ENCODE measurements at places on chromosomes 6 and 20.

DNA sequence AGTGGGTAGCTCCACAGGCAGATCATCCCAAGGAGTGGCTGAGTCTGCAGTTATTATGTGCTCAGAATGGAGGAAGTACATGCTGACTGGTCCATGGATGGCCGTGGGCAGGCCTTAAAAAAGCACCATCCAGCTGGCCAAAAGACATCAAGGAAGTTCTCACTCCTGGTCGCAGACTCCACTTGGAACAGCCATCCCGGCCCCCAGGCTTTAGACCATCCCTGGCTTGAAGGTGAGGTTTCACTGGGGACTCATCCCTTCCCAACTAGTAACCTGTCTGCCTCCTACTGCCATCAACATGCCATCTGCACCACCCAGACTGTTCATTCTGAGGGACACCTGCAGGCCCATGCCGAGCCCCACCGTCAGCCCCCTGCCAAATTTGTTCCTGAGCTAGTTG lies 36.1 kb upstream of the OPRM1 start:
- no peak for DNase-seq

DNA sequence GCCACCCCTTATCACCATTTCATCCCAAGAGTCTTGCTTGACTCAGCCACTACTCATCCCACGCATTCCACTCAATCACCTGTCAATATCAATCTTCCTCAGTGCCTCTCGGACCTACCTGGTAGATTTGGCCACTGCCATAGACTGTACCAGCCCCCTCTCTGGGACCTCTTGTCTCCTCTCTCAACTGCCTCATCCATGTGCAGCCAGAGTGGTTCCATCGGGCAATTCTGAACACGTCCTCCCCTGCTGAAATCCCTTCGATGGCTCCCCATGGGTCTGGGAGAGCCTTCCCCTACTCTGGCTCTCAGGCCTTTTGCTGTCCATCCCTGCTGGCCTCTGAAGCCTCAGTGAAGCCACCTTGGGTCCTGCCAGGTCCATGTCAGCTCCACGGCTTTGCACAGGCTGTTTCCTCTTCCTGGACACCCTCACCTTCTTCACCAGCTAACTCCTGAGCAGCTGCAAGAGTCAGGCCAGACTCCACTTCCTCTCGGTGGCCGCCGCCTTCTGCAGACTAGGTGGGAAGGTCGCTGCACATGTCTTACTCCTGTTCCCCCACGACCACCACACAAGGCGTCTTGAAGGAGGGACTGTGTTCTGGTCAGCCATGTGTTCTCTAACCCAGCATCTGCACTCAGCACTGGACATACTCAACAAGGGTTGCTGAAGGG lies 120.4 kb downstream of the TOX2 start:
- DNase-seq = peak; percentile 68

GRCh38 chr6:14442242-14442641 lies 324.7 kb downstream of the CD83 start:
- DNase-seq = no peak

- no peak for DNase-seq
Observed at GRCh38 chr6:9225441-9225871, 790.1 kb upstream of the SLC35B3 start.

DNA sequence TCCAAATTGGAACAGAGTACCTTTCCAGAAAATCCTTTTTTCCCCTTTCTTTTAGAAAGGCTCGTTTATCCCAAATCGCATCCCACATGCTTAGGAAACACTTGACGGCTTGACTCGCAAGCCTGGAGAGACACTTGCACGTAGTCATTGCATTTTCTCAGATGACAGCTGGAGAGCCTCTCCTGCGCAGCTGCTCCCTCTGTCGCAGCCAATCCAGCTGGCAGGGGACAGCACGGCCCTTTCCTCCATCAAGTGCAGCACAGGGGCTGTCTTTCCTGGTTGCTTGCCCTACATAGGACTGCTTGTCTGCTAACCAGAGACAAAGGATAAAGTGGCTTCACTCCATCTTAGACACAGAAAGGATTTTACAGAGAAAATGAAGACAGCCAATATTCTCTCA lies 77.6 kb upstream of the RGS17 start:
- no peak for DNase-seq

GRCh38 chr6:1872649-1873131 lies 263.0 kb downstream of the FOXC1 start:
- no peak for DNase-seq

GRCh38 chr20:48803176-48804053 lies 24.4 kb downstream of the PREX1 start:
- DNase-seq = no peak

DNA sequence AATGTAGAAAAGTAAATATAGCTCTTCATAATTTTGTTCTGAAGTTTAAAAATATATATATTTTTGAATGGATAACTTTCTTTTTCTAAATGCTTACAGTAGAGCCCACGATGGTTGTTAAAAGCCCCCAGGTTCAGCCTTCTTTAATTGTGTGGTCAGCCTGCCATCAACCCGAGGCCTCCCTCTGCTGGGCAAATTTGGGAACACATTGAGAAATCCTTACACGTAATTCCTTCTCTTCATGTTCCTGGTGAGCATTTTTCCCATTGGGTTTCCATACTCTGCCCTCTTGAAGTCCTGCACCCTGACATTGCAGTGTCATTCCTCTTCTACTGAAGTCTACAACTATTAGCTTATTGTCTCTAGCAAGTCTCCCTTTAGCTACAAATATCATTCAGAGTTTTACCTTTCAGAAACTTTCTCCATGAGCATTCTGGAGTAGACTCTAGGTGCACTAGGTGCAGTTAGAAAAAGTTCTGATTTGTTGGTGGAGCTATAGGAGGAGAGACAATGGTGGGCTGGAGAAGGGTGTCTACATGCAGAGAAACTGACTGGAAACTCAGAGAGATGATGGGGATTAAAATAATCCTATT lies 40.6 kb downstream of the TRIM38 start:
- no peak for DNase-seq

DNA sequence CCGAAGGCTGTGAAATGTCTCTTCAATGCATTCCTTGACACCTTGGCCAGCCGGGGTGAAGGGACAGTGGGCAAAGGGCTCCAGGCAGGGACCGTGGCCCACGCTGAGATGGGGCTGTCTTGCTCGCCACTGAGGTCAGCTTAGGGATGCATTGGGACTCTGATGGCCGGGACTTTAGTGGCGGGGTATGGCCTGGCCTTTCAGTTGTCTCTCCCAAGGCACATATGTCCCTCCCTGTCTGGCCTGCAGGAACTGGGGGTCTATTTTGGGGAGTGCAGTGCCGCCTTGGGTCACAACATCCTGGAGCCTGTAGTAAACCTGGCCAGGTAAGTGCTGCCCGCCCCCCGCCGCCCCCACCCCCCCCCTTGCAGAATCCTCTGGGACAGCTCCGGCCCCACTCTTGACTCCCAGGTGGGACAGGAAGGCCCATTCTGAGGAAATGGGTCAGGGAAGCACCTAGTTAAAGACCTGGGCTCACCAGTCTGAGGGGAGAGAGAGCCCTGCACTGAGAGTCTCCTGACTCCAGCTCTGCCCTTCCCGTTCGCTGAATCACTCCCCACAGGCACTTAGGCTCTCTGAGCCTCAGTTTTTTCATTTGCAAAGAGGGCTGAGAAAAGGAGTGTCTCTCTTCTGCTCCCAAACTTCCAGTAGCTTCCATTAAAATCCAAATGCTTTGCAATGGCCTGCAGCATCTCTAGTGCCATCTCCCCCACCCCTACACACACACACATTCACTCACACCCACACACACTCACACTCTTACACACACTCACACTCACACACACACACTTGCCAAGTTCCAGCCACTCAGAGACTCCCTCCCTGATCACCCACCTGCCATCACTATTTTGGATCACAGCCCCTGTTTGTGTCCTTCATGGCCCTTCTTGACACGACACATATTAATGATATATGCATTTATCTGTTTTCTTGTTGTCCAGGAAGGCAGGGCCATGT lies 33.1 kb downstream of the RAB44 start:
- DNase-seq = no peak

GRCh38 chr6:168428052-168428826 lies 12.7 kb upstream of the SMOC2 start:
- no peak for DNase-seq

- no peak for DNase-seq
Observed at GRCh38 chr6:45741437-45742171, 274.1 kb downstream of the CLIC5 start.

GRCh38 chr6:157779705-157780604 lies 43.1 kb upstream of the SNX9 start:
- no peak for DNase-seq

DNA sequence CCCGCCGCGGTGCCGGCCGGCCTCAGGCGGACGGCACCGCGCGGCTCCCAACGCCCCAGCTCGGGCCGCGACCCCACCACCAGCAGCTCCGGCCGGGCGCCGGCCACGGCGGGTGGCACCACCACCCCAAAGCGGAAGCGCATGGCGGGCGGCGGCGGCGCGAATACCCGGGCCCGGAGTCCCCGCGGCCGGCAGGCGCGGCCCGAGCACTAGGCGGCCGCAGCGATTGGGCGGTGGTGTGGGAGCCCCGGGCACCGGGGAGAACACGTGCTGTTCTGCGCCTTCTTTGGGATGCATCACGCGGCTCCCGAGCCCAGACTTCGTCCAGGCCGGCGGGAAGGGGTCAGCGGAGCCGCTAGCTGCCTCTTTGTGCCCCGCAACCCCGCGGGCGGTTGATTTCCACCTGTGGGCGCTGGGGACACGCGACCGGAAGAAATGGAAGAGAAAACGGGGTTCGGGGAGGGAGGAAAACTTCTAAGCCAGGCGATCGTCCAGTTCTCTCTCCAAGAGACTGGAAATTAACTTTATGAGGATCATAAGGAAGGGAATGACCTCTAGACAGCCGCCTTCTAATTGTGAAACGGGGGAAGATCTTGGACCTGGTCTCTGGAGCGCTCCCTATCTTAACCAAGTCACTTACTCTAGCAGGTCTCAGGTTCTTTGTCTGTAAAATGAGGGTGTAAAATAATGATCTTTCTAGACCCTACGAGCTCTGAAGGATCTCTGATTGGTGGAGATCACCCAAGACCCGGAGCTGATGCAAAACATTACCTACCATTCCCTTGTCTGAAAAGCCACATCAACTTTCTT lies at the start of gene EPM2A:
Gene EPM2A, minus strand, starts transcription at position 165 of the 810 bp plus-strand sequence. Its CDS starts 22 bp downstream, at position 143.
- DNase-seq = peak; percentile 81

- no peak for DNase-seq
Observed at GRCh38 chr20:25036331-25036936, 21.5 kb downstream of the ACSS1 start.

DNA sequence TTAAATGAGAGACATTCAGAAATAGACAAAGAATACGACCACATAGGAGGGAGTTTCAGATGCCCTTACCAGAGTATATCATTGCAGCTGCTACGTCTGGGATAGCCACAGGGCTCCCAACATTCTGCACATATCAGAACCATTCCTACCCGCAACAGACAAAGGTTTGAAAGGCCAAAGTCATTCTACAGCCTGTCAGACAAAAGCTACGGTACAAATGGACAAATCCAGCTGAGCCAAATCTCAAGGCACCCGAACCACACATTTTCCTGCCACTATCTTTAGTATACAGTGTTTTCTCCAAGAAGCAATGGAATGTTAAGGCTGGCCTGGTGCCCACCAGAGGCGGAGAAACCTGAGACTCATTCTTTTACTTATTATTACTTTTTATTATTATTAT lies 30.5 kb upstream of the LYRM2 start:
- DNase-seq = no peak

GRCh38 chr6:161301338-161301737 lies 27.5 kb upstream of the AGPAT4 start:
- no peak for DNase-seq

DNA sequence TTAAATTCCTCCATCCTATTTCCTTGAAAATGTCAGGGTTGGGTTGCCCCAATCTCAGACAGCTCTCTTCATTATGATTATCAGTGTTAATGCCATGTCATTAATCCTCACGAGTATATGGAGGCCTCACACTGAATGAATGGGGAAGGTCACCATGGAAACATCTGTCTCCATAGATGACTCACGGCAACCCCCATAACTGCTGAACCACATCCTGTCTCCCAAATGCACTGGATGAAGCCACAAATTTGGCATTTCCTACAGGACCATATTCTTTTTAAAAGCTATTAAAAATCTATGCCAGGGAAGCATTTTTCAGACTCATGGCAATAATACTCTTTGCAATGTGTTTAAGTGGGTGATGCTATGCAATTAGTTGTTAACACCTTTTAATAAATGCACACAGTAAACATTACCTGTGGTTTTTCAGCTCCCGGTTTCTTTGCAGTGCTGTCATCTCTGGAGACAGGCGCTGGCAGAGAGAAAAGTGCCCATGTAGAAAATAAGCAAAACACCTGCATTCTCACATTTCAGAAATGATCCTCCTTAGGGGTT lies 80.1 kb upstream of the PTPRK start:
- peak; percentile 72 for DNase-seq

DNA sequence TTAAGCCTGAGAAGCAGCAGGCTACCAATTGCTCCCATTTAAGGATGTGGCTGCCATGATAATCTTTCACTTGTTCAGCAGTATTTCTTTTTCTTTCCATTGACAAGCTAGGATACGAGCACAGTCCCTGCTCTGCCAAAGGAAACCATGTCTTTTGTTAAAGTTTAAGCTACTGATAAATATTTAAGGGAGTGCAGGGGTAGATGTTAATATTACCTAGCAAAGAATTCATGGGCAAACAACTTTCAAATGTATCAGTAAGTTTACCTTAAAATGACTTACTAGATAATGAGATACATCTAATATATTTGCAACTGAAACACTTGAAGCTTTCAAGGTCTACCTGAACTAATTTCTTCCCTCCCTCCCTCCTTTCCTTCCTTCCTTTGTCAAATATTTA lies 77.3 kb downstream of the OPN5 start:
- no peak for DNase-seq

DNA sequence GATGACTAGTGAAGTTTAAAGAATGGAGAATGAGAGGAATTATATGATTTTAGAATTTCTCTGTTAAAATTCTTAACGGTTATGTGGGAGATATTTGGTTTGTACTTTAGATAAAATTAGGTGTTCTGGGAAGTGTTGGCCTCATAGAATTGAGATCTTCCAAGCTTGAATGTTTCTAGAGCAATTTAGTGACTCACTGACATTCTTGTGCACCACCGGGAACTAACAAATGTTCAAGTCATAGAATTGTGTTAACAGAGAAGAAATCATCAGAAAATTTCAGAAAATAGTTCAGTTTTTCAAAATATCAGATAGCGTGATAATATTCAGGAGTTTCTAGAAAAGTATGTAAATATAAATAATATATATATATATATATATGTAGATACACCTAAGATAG lies 67.9 kb upstream of the BMP5 start:
- no peak for DNase-seq

- DNase-seq = no peak
Observed at GRCh38 chr6:148329596-148330381, 12.8 kb upstream of the SASH1 start.

DNA sequence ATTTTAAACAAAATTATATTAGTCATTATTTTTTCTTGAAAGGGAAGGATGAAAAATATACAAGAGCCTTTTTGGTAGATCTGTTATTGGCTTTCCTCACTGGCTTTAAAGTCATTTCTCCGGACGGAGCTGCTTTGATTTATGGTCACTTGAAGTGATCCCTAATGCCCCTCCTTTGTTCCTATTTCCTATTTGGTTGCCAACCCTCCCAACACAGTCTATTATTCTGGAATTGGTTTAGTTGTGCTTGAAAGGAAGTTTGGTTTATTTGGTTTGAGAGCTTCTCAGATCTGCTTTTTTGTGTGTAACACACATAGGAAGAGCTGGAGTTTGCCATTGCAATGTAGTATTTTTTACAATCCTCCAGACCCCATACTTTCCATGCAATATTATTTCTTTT lies 347.9 kb downstream of the RFPL4B start:
- DNase-seq = no peak

- DNase-seq = no peak
Observed at GRCh38 chr6:52749556-52750152, 13.6 kb downstream of the GSTA2 start.

Measured in RWPE2 (cell line).